ENCODE measurements at places on chromosomes 1 and 21.

DNA sequence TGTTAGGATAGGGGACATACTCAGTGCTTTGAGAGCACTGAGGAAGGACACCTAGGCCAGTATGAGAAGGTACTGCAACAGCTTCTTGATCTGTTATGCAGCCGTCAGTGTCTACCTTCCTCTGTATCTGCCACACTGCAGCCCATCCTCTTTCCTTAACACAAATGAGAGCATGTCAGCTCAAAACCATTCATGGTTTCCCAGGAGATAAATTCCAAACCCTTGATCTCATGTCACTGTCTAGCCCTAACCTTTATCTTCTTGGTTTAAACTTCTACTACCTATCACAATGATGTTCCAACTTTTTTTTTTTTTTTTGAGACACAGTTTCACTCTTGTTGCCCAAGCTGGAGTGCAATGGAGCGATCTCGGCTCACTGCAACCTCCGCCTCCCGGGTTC lies 1.4 kb downstream of the ZMYND12 start:
- DNase-seq: no peak

DNA sequence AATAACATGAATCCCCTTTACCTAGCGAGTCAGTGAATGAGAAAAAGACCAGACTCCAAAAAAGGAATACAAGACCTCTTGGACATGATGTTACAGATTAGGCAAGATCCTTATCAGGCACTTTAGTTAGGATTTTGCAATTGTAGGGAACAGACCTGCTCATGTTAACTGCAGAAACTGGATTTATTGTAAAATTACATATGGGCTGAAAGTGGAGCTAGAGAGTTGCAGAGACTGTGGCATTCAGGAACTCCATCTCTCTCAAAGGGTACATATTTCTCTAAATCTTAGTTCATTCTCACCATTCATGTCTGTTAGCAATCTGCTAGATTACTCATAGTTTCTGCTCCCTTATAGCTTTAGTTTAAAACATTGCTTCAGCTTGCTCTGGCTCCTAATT lies 142.2 kb downstream of the PAPPA2 start:
- DNase-seq: no peak

GRCh38 chr1:242187171-242187570 lies 188.3 kb upstream of the MAP1LC3C start:
- no peak for DNase-seq

GRCh38 chr1:37261129-37261528 lies 213.3 kb upstream of the ZC3H12A start:
- DNase-seq: no peak

DNA sequence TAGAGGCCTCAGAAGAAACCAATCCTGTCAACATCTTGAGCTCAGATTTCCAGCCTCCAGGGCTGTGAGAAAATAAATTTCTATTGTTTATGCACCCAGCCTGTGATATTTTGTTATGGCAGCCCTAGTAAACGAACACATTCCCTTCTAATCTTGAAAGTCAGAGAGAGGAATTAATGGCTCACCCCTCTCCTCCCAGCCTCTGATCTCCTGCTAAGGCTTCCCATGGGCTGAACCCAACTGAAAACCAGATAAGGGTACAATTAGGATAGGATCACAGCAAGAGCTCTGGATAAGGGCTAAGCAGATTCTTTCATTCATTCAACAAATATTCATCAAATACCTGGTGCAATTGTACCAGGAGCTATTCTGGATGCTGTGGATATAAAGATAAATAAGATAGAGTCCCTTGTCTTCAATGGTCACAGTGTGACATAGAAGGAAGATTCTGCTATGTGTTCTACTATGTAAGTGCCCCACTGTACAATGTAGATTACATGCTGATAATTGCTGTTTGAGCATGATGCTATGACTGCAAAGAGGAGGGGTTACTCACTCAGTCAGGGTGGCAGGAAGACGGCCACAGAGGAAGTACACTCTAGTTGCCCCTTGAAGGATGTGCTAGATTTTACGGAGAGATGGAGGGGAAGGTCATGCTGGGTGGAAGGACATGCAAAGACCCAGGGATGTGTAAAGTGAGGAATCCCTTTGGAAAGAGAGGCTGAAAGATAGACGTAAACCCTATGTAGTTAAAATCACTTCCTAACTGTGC lies 203.3 kb upstream of the JUN start:
- DNase-seq: no peak

- DNase-seq: no peak
These were observed 66.2 kb downstream of the PRDM16 start for GRCh38 chr1:3135073-3135702.

GRCh38 chr1:57214951-57215575 lies 208.8 kb downstream of the DAB1 start:
- no peak for DNase-seq

DNA sequence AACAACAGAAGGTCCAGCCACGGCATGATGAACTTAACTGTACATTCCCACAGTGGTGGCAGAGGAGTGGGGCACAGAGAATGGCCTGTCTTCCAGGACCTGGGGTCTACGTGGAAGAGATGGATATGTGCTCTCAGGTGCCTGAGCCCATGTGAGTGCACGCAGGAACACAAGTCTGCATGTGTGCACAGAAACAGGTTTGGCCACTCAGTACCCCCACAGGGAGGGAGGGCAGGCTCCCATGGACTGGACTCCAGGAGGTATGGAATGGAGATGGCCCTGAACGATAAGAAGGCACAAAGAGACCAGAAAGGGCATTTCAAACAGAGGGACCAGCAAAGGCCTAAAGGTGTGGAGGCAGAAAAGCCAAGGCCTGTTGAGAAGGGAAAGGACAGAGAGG lies 10.8 kb downstream of the COL9A2 start:
- DNase-seq: no peak

DNA sequence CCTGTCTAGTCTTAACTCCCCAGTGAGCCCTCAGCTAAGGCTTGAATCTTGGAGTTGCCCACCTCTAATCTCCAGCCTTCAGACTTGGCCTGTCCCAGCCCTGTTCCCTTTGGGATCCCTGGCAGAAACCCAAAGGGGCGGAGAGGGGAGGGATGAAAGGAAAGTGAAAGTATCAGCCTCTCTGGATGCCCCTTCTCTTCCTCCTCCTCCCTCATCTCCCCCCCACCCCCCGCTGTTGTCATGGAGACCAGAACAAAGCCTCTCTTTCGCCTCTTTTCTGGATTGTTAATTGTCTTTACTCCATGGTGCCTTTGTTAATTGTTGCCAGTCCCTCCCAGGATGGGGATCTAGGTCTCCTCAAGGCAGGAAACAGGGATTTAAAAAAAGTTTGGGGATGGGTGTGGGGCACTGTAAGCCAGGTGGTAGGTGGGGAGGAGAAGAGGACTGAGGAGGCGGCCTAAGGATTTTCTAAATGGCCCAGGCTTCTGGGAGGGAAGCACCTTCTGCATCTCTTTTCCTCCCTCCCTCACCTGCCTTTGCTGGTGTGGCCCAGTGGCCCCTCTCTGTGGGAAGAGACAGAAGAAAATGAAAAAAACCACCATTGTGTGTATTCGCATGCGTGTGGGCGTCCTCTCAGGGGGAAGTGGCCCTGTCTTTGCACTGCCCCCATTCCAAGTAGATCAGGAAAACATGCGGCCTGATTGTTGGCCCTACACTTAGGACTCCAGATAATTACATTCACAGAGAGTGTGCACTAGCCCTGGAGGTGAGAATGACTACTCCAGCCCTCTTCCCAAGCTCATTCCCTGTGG lies 7.5 kb upstream of the SOX13 start:
- DNase-seq: no peak

DNA sequence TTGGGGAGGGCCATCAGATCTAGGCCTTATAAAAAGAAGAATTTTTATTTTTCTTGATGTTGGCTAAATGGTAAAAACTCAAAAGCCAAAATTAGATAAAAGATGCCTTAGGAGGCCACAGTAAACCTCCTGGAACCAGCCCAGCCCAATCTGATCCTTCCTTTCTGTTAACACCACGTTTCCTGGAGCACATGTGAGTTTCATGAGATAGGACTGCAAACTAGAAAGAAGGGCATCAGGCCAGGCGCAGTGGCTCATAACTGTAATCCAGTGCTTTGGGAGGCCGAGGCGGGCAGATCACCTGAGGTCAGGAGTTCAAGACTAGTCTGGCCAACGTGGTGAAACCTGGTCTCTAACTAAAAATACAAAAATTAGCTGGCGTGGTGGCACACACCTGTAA lies 6.7 kb downstream of the HSF2BP start:
- no peak for DNase-seq

GRCh38 chr1:176541663-176542062 lies 78.7 kb downstream of the PAPPA2 start:
- no peak for DNase-seq

GRCh38 chr21:42624095-42624790 lies 29.2 kb upstream of the PDE9A start:
- no peak for DNase-seq

GRCh38 chr1:229953736-229954326 lies 113.2 kb upstream of the GALNT2 start:
- DNase-seq: no peak

DNA sequence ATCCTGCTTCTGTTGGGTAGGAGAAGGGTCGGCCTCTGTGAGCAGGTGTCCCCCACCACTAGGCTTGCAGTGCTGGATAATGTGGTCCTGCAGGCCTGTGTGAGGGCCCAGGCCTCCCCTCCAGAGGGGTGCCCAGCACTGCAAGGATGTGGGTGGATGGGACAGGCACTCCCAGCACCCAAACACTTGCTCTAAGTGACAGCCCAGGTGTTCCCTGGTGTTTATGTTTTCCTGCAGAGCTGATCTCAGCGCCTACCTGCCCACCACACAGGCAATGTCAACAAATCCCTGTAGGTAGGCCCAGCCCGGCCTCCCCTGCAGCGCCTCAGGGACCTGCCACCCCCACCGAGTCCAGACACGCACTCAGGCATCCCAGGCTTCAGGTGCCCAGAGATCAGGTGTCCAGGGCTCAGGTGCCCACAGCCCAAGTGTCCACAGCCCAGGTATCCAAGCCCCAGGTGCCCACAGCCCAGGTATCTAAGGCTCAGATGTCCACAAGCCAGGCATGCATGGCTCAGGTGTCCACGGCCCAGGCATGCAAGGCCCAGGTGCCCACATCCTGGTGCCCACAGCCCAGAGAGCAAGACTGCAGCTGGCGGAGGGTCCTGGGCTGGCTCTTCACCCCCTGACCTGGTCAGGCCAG lies 59.2 kb downstream of the WNT9A start:
- DNase-seq: no peak

DNA sequence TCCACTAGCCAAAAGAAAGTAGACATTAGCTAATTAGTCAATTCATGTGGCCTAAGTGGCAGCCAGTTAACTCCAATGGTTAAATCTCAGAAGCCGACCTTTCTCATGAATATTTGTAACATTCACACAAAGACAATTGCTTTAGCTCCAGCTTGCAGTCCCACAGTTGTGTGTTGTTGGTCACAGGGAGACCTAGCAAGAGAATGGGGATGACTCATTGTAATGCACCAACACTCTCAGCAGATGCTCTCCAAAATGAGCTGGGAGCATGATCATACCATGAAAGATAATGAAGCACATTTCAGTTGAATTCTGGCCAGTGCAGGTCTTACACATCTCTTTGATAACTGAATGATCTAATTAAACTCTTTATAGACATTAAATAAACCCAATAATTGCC lies 160.4 kb downstream of the HLX start:
- DNase-seq: no peak

DNA sequence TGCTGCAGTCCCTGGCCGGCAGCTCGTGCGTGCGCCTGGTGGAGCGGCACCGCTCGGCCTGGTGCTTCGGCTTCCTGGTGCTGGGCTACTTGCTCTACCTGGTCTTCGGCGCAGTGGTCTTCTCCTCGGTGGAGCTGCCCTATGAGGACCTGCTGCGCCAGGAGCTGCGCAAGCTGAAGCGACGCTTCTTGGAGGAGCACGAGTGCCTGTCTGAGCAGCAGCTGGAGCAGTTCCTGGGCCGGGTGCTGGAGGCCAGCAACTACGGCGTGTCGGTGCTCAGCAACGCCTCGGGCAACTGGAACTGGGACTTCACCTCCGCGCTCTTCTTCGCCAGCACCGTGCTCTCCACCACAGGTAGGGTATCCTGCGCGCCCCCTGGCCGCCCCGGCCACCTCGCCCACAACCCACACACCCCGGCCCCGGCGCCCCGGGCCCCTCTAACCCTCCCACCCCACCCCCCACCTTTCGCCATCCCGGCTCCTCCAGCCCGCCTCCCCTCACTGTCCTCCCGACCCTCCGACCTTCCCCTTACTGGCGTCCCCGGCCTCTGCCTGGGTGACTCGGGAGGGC lies 352 bp downstream of the KCNK1 start:
- DNase-seq: peak; percentile 16

GRCh38 chr1:44549510-44549909 lies 124.8 kb downstream of the TMEM53 start:
- no peak for DNase-seq

GRCh38 chr1:209778102-209778501 lies 6.3 kb downstream of the C1orf74 start:
- no peak for DNase-seq

DNA sequence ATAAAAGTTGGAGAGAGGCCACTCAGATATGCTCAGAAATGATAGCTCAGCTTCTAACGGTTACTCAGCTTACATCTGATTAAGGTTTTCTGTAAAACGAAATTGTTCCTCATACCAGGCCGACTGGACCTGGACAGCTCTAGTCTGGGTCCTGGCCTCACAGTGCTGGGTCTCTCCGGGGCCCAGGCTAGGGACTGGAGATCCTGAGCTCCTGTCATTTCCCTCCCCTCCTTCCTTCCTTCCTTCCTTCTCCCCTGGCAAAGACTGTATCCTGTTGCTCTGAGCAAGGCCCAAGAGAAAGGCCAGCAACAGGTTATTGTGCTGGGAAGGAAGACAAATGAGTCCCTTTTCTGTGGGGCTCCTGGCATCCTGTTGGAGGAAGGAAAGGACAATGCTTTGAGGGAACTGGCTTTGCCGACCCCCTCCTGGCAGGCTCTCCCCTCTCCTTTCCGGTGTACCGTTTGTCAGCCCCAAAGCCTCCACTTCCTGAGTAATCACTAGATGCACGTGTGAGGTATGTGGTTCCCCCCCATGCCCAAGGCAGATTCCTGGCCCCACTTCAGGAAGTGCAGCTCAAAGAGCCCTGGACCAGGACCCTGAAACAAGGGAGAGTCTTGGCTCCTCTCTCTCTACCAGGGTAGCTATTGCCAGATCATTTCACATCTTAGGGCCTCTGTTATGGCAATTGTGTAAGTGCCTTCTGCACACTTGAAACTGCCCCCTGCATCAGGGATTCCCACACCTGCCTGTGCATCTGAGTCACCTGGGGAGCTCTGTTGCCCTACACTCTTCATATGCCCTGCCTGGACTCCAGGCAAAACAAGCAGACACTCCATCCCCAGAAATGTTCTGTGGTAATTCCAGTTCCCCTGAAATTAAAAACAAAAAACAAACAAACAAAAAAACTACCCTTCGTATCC lies 212.7 kb upstream of the FGGY start:
- DNase-seq: no peak

GRCh38 chr1:203523667-203524066 lies 29.7 kb downstream of the OPTC start:
- DNase-seq: no peak

GRCh38 chr1:233598891-233599541 lies 14.9 kb upstream of the KCNK1 start:
- DNase-seq: no peak

DNA sequence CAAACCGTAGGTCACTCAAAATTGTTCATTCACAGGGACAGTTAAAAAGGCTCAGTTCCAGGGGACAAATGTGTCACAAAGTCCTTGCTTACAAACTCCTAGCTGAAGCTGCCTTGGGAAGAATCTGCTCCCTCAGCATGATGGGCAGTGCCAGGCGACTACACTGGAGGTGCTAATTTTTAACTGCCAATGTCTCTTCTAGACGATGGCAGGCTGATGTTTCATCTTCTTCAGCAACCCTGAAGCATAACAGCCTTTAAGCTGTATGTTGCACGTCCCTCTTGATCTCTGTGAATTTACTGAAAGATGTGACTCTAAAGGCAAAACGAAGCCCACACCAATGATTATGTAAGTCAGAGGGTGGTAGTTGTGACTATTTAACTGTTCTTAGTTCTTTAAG lies 11.3 kb downstream of the COA7 start:
- DNase-seq: no peak

All from neural crest cell (in vitro differentiated cells).